ENCODE measurements at places on chromosomes 1 and 21.

- DNase-seq = no peak
These were observed 79.7 kb downstream of the LRRN2 start for GRCh38 chr1:204605791-204606190.

- no peak for DNase-seq
These were observed 49.8 kb downstream of the PRDM2 start for GRCh38 chr1:13749543-13750341.

DNA sequence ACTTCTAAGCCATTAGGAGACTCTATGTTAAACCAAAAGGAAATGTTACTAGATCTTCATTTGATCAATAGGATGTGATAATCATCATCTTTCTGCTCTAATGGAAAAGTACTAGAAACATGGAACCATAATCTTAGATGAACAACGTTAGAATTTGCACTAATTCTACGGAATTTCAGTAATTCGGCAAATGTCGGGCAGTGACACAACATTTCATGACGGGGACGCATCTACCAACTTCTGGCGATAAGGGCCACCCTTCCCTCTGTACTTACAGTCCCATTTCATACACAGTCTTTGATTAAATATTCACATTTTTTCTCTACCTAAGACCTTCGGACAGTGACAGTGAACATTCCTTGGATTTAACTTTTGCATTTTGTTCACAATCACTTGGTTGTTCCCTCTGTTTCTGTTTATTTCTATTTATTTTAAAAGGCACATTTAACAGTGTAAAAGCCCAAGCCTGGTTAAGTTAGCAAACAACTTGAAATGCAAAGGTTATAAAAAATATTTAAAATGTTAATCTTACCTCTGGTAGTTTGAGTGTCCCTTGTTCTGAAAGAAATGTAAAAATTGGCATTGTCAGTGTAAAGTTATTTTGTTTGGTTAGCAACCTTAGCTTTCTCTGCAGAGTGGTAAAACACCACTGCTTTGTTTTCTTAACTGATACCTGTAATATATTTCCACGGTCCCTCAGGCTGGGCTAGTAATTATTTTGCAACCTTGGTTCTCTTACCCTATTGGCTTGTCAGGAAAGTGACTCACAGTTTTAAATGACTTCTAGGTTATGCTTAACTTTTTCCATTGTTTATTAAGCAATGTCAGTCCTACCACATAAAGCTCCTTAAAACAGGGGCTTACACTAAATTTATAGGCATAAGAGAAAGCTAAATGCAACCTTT, 276.9 kb downstream of the VAV3 start:
- no peak for DNase-seq

DNA sequence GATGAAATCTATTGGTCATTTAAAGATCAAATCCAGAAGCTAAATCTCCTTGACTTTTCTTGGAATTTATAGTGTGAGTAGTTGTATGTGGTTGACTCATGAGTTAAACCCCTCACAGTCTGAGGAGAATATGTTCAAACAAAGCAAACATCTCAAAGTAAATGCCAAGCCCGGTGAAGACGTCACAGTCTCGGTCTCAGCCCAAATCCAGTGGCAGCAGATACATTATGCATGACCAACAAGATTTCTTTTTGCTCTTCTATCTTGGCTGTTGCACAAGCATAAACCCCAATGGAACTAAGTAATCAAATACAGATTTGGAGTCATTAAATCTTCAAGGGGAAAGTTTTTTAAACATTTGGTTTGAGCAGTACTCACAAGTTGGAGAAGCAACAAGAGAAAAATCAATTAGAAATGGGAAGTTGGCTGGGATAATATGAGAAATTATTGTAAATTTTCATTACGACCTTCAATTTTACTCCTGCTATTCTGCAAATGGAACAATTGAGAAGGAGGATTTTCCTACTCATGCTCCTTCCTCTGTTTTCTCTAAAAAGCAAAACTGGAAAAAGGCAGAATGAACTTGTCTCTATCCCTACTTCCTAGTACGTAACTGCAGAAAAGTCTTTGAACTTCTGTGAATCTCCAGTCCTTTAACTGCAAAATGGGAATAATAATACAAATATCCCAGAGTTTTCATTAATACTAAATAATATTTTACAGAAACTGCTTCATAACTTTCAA, 575.8 kb downstream of the NUF2 start:
- no peak for DNase-seq

DNA sequence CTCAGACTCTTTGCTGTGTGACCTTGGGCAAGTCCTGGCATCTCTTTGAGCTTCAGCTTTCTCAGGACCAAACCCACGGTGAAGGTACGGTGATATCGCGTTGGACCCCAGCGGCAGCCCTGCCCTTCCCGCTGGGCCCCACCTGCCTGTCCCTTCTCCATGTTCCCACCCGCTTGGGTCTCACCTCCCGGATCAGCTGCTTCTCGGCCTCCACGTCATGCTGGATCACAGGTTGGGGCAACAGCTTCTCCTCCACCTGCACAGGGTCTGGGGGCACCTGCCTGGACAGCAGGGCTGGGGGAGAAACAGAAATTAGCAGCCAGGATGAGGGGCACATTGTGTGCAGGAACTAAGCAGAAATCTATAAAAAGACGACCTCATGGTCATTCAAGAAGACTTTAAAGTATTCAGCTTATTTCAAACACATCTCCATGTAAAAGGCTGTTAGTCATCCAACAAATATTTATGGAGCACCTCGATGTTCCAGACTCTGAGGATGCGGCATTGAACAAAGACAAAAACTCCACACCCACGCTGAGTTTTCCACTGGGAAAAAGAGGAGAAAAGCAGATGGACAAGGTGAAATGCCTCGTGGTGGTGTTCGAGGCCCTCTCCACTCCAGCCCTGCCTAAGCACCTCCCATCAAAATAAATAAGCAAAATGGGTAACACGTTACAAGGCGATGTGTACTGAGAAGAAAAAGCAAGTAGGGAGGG, 19.5 kb downstream of the KIF17 start:
- peak; percentile 18 for DNase-seq

GRCh38 chr1:232764458-232765251, 40.6 kb upstream of the MAP10 start:
- DNase-seq = no peak

- no peak for DNase-seq
These were observed 139.8 kb downstream of the KAZN start for GRCh38 chr1:14738235-14738634.

DNA sequence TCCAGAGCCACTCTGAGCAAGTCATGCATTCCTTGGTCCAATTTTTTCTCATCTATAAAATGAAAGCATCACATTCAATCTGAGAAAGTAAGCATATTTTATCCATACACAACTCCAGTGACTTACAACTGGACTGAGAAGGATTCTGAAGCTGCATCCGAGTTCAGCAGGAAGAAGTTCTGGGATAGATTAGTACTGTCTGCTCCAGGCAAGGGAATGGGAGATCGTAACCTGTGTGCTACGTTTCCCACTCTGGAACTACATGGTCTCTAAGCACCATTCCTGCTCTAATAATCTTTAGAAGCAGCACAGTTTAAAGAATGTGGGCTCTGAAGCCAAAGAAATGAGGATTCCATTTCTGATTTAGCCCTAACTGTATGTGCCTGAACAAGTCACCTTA, 79.4 kb downstream of the LACTBL1 start:
- DNase-seq = no peak

GRCh38 chr21:25323356-25323949, 283.8 kb downstream of the MRPL39 start:
- no peak for DNase-seq

DNA sequence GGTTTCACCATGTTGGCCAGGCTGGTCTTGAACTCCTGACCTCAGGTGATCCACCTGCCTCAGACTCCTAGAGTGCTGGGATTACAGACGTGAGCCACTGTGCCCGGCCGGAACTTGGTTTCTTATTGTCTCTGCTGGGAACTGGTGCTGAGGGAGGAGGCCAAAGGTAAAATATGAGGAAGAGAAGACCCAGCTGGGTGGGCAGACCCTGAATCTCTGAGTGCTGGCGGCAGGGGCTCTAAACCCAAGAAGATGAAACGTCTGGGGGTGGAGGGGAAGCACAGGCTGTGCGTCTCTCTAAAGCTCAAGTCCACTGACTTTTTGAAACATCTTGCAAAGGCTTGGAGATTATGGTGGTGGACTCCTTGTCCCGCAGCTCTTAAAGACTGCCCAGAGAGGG, 82.0 kb upstream of the TLR5 start:
- no peak for DNase-seq

DNA sequence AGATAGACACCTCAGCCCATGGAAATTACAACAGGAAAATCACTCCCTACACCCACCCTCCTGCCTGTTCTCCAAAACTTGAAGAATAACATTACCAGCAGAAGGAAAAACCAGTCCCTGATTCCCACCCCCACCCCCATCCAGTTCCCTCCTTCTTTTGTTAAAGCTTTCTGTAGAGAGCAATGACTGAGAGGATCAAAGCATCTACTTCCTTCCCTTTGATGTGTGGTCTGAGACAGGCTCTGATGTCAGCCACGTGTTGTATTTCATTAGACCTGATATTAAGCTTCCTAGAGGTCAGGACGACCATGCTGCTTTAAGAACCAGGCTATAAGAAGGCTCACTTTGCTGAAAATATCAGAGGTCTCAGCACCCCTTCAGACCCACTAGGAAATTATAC, 73.9 kb upstream of the HAO2 start:
- peak; percentile 36 for DNase-seq

GRCh38 chr1:238664139-238664538, 722.2 kb upstream of the CHRM3 start:
- no peak for DNase-seq

DNA sequence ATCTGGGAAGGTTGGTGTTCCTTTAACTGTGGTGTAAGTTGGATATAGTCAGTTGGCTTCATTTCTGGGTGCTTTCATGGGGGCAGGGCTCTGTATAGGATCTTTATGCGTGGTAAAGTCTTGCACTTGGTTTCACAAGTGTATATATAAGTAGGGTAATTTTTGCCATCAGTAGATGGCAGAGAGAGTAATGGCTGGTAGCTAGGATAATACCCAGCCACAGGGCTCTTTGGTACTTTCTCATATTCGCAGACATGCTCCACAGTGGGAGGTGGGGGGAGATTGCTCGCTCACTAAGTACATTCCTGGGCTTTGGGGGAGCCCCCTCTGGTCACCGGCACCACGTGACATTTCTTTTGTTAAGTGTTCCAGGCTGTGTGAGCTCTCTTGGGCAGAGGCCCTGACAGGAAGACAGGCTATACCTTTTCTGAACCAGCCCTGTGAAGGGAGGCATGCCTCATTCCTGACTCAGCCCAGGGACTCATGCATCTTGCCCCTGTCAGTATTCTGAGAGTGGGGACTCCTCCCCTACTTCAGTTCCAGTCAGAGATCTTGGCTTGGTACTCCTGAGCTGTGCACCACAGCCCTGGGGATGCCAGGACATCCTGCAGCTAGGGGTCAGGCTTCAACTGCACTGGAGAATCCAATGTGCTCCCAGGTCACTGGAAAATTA, 37.6 kb downstream of the FCRL2 start:
- DNase-seq = no peak

DNA sequence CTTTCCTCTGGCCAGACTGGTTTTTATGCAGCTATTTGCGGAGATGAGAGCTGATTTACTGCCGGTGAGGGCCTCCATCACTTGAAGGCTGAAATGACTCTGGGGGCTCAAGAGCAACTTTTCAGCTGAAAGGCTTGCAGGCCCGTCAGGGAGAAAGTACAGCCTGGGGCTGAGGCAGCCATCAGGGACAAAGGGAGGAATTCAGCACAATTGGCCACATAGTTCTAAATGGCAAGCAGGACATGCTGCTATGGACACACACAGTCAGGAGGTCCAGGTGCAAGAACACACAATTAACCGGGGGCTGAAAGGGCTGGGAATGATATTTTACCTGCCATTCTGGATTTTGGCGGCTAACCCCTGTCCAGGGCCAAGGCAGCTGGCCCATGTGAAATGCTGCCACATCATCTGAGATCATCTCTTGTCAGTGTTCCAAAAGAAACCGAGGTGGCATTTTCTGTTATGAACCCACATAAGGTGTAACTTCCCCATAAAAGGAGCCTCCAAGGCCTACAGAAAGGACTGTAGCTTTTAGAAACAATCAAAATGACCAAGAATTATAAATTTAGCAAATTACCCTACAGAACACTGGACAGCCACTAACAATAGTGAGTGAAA, 58.2 kb downstream of the LMX1A start:
- no peak for DNase-seq

DNA sequence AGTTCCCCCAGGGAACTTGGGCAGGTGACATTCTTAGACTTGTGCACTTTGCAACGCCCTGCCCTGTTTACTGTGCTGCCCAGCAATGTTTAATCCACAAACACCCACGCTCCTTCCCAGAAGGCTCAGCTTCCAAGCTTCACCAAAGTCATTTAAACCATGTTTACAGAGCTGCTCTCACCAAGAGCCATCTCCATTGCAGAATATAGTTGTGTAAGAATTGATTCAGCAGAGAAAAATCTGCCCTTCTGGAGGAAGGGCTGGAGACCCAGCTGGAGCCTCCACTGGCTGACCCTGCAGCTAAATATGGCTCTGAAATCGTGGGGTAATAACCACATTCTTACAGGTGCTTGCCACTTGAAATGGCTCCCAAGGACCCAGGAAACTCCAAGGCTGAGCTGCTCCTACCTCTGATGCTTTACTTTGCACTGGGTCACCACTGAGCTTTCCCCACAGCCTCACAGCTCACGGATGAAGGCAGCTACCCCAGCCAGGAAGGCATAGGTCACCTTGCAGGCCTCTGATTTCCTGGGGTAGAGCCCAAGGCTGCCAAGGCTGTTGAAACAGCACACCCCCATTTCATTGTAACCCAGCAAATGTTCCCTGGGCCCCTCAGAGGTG, 8.7 kb downstream of the CAPN2 start:
- no peak for DNase-seq

GRCh38 chr1:96357141-96357765, 364.3 kb upstream of the PTBP2 start:
- DNase-seq = no peak

DNA sequence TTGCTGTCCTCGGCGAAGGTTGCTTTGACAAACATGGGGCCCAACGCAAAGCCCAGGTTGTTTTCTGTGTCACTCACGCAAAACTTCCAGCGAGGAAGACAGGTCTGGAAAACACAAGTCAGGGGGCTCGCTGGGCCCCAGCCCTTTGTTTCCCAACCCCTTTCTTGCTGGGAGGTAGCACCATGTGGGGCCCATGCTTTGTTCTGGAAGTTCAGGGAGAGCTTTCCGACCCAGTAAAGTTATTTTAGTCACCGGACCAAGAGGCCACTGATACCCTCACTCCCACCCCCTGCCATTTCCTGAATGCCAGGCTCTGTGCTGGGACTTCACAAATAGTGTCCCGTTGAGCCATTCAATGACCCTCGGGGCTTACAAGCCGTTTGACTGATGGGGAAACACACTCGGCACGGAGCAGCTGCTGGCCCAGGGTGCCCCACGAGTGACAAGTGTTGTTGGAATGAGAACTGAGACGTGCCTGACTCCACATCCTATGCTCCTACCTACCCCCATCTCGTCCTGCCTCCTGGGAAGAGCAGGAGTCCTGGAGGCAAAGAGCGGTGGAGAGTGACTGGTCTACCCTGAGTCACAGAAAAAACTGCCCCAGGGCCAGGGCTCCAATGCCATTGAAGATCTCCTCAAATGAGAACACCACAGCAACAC, 52.0 kb downstream of the ECE1 start:
- no peak for DNase-seq
